ENCODE measurements at places on chromosomes 3 and 15. TPM values are rescaled to one million over a fixed set of nuclear protein-coding genes. Genes with fewer than 3 reads are reported as not detected.

- no peak for DNase-seq
Measured at GRCh38 chr3:89306540-89306939, 199.1 kb downstream of the EPHA3 start.

Gene LYZL4
- not detected for total RNA-seq

- DNase-seq, result no peak
Measured at GRCh38 chr15:46525984-46526725, 891.3 kb downstream of the SQOR start.

GRCh38 chr3:151265866-151266265, 12.5 kb downstream of the P2RY14 start:
- DNase-seq, result peak; percentile 44

GRCh38 chr3:100060685-100061484, 53.4 kb downstream of the FILIP1L start:
- DNase-seq, result no peak

DNA sequence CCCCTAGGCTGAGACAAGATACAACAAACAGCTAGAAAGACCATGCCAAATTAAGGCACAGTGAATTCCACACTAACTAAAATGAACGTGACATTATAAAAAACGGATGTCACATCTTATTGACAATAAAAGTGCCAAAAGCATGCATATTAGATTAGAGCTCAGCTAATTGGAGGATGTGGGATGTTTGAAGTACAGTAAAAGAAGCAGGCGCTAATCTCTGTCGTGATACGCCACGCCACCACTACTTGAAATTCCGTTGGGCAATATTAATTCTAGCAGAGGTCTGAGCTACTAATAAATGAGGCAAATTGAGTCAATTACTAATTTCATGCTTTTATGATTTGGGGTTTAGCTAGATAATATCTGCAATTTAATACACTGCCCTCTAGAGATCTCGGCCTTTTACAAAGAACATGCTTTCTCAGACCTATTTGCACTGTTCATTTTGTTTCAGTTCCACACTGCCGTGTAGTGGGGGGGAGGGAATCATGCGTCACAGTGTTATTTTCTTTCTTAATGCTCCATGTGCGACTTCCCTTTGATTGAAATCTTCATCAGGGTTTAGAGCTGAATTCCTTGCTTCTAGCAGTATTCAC, 52.9 kb upstream of the ROBO2 start:
- no peak for DNase-seq

- no peak for DNase-seq
Measured at GRCh38 chr3:100131241-100131640, 16.9 kb upstream of the FILIP1L start.

Gene STARD9
- 7.1 TPM for total RNA-seq

DNA sequence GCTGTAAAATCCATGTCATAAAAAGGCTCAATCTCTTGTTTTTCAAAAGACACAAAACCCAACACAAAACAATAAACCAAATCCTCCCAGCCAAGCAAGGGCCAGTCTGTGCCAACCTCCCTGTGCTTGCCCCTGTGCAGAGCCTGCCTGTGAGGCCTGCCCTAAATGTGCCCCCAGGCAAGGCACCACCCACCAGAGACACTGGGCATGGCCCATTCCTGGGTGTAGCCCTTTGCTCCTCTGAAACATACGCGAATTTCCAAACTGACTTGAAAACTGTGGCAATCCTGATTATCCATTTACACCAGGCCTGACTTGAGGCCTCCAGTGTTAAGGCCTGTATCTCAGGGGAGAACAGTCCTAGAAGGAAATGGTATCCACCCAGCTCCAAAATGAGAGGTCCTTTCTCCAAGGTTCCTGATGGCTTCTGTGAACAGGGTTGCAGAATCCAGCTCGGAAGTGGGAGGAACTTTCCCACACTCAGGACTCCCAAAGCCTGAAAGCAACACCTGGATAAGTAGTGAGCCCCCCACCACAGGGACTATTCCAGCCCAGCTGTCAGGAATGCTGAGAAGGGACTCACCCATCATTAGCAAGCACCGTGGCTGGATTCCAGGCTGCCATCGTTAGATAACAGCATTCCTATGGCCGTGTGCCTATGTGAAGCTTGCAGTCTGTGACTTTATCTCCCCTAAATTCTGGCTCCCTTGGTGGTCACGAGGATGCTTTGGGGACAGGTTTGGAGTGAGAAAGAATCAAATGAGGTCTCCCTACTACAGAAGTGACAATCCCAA, 61.8 kb downstream of the CACNA2D2 start:
- DNase-seq, result no peak
